ENCODE measurements at places on chromosomes 11 and 22. TPM values are rescaled to one million over a fixed set of nuclear protein-coding genes. Genes with fewer than 3 reads are reported as not detected.

Gene HEPACAM
- total RNA-seq: 2.1 TPM

Gene ATP5MG
- 91.1 TPM for total RNA-seq

Gene OR5B21
- total RNA-seq: not detected

Gene PIM3
- total RNA-seq: 73.2 TPM

Gene PATE4
- total RNA-seq: not detected

Gene OR8G1
- not detected for total RNA-seq

Gene ANGPTL5
- 0.83 TPM for total RNA-seq

Gene MED17
- total RNA-seq: 24.8 TPM

Gene FUT4
- total RNA-seq: 8.8 TPM

Gene TSPAN4
- total RNA-seq: 108 TPM

DNA sequence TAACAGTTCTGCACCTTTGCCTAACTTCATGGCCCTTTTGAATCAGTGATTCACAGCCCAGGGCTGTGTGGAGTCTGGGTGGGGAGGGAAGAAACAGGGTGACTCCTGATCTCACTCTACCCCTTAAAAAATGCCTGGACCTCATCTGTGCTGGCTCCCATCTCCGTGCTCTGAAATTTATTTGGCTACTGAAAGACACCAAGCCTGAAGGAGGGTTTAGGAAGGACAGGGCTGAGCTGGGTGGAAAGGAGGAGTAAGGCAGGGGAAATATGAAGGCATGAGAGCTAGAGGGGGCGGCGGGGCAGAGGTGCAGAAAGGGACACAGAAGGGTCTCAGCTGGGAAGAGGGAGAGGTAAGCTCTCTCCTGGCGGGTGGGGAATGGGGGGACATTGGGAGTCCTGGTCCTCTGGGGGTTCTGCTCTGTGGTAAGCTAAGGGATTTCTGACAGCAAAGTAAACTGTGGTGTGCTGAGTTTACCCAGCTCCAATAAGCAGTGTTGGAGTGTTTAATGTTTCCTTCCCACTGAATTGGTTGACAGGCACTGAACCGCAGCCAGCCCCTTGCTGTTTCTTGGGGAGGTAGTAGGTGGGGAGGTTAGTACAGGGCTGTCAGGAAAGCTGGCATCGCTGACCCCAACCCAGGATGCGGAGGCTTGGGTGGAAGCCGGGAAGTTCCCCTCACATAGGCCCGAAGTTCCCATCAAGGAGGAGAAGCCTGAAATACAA is 71.1 kb downstream of the RPUSD4 start:
- no peaks in the 10 kb centered on the region for H3K27me3 ChIP-seq
- no peak for DNase-seq
- no peaks in the 10 kb centered on the region for H3K36me3 ChIP-seq
- peak overlapping the region; percentile 6 for H3K4me3 ChIP-seq

DNA sequence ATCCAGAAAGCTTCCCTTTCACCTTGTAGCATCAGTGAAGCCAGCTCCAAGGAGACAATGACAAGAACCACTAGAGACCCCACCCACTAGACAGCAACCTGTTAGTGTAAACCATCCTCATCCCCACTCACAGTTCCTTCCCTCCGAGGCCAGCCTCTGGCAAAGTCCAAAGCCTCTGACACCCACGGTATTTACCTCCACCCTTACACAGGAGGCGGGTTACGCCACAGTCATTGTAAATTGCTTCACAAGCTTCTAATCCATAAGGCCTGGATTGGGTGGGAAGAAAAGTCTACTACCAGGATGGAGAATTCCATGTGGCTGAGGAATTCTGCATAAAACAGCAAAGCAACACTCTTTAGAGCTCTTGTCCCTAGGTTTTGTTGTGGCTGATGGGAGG is 287.4 kb downstream of the BUD13 start:
- no peak overlapping the region for H3K4me3 ChIP-seq
- H3K27me3 ChIP-seq: no peaks in the 10 kb centered on the region
- H3K27ac ChIP-seq: no peak overlapping the region
- H3K4me1 ChIP-seq: no peaks in the 10 kb centered on the region
- no peak for DNase-seq

GRCh38 chr22:46240907-46241306 is 9.2 kb downstream of the CDPF1 start:
- no peak overlapping the region for H3K4me3 ChIP-seq
- no peak for DNase-seq
- peaks cover 35% of the 10 kb centered on the region for H3K4me1 ChIP-seq
- H3K27me3 ChIP-seq: no peaks in the 10 kb centered on the region

DNA sequence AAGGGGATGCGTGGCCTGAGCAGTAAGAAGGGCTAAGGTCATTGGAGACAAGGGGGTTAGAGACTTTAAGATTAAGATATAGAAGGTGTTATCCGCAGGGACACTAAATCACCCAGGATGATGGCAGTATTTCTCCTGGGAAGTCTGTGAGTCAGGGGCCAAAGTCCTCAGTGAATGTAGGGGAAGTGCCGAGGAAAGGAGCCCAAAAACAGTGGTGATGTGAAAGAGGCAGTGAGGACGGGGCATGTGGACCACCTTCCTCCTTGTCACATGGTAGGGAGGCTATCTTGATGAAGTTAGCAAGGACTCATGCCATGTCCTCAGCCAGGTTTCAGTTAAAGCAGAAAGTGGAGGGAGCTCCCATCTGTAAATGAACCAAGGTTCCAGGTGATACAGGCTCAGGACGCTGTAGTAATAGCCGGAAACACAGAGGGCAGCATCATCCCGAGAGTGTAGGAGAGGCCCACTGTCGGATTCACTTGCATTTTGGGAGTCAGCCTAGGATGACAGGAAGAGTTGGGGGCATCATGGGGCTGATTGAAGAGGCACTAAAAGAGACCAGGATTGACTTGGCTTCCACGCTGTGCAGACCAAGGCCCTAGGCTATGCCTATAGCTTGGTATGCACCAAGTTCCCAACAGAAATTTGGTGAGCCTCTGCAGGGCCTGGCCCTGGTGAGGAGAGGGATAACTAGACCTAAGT is 33.5 kb downstream of the WEE1 start:
- H3K27me3 ChIP-seq: no peaks in the 10 kb centered on the region
- no peaks in the 10 kb centered on the region for H3K4me1 ChIP-seq
- peak; percentile 57 for DNase-seq

GRCh38 chr11:117219455-117219854 is 12.4 kb downstream of the PCSK7 start:
- H3K4me1 ChIP-seq: peaks cover 89% of the 10 kb centered on the region
- DNase-seq: no peak
- H3K36me3 ChIP-seq: no peaks in the 10 kb centered on the region

DNA sequence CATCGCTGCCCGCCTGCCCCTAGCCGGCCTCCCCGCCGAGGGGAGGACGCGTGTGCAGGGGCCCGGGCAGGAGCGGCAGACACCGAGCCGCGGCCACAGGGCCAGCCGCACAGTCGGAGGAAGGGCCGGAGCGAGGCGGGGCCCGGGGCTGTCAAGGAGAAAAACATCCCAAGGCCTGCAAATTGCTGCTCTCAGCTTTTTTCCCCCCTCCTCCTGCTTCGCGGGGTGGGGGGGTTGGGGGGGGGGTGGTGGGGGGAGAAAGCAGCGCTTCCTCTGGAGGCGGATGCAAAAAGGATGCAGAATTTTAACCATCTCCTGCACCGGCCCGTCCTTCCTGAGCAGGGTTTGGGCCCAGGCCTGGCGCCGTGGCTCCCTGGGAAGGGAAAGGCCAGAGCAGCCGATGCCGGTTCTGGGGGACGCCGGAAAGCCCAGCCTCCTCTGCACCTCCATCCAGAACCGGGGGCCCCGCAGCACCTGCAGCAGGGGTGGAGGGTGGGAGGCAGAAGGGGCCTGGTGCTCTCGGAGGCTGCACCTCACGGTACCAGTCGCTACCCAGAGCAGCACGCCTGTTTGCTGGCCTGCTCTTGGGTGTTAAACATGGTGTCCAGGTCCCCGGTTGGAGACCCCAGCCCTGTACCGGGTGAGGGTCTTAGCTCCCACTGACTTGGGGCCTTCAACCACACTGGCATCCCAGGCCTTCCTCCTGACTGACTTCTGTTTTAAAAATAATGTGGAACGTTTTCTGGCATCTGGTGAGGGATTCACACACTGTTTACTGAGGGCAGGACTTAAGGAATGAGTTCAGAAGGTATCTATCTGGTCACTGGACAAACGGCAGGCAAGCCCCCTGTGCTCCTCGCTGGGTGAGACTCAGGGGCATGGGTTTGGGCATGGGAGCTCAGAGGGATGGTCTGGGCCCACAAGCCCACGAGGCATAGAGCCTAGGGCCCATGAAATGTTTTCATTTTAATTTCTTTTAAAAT is 77.4 kb upstream of the WNT7B start:
- H3K36me3 ChIP-seq: peaks cover 8% of the 10 kb centered on the region
- H3K4me3 ChIP-seq: peak overlapping the region; percentile 87
- peak overlapping the region; percentile 100 for H3K27ac ChIP-seq
- no peaks in the 10 kb centered on the region for H3K27me3 ChIP-seq

GRCh38 chr22:44380756-44381486 is 68.2 kb upstream of the SHISAL1 start:
- no peaks in the 10 kb centered on the region for H3K27me3 ChIP-seq
- no peaks in the 10 kb centered on the region for H3K36me3 ChIP-seq
- H3K4me1 ChIP-seq: peaks cover 18% of the 10 kb centered on the region
- H3K4me3 ChIP-seq: no peak overlapping the region
- no peak for DNase-seq

DNA sequence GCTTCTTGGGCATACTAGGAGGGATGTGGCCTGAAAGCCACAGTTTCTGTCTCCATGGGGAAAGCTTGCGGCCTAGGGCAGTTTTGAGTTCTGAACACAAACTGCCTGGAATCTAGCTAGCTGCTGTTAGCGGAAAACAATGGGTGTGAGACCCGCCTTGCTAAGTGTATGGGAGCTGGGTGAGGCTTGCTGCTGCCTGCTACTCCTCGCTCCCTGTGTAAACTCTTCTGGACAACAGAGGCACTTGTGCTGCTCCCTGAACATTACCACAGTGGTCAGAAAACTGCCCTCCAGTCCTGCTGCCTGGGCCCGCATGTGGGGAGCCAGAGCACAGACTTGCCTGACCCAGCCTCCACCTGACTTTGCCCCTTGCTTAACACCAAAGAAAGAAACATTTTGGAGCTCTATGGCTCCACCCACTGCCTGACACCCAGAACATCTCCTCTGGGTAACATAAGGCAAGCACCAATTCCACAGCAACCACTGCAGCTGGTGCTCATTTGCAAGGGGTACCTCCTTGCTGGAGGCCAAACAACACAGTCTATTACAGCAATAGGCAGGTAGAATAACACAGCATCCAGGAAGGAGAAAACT is 766.3 kb upstream of the RAG2 start:
- no peak overlapping the region for H3K4me3 ChIP-seq
- no peaks in the 10 kb centered on the region for H3K4me1 ChIP-seq
- H3K27me3 ChIP-seq: no peaks in the 10 kb centered on the region
- H3K36me3 ChIP-seq: no peaks in the 10 kb centered on the region

DNA sequence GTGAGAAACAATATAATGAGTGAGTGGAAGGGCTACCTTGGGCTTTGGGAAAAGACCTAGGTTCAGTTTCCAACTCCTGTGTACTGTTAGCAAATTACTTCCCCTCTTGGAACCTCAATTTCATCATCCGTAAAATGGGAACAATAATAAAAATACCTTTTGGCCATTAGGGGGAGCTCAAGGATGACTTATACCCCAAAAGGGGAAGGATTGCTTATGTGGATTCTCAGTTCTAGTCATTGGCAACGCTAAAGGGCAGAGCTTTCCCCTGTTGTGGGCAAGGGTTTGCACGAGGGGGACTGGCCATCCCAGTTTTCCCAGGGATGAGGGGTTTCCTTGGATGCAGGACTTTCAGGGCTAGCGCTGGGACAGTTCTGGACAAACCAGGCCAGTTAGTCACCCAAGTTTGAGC is 3.1 kb upstream of the COMMD9 start:
- no peak for DNase-seq
- no peak overlapping the region for H3K4me3 ChIP-seq
- H3K27ac ChIP-seq: no peak overlapping the region
- H3K27me3 ChIP-seq: no peaks in the 10 kb centered on the region
- peaks cover 18% of the 10 kb centered on the region for H3K4me1 ChIP-seq

DNA sequence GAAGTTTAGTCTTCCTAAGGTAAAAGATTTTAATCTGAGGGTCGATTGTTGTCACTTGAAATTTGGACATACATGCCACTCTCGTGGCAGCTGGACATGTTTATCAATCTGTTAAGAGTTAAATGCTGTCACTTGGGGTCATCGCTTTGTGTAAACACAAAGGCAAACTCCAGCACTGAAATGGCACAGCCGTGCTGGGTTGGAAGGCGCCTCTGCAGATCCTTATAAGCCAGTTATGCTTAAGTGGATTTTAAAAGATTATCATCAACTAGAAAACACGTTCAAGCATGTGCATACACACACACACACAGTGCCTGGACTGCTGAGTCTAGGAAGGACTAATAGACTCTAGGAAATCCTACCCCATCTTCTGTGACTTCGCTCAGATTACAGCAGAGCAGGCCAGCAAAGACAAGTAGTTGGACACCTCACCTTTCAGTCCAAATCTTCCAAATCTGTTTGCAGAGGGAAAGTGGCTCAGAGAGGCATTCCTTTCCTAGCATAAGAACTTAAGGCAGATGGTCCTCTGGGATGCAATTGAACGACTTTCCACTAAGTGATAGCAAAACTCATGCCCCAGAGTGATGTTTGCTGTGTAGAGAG is 83.7 kb downstream of the CACNG2 start:
- DNase-seq: no peak
- H3K4me1 ChIP-seq: no peaks in the 10 kb centered on the region
- no peak overlapping the region for H3K4me3 ChIP-seq
- no peaks in the 10 kb centered on the region for H3K36me3 ChIP-seq
- H3K27ac ChIP-seq: no peak overlapping the region

DNA sequence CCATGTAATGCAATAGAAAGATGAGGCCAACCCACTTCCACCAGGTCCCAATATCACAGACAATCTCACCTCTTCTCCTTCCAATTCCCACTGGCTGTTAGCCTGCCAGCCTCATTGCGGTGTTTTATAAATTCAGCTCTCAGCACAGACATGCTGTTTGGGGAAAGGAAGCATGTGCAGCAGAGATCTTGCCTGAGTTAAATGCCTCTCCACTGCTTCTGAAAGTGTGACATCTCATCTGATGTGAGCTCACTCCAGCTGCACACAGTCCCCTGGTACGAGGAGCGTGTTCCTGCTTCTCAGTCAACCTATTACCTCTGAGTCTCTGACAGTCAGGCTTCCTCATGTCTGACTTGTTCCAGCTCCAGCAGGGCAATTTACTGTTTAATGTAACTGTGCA is 122.7 kb upstream of the GUCY1A2 start:
- no peak overlapping the region for H3K27ac ChIP-seq
- H3K4me3 ChIP-seq: no peak overlapping the region
- DNase-seq: no peak
- no peaks in the 10 kb centered on the region for H3K36me3 ChIP-seq
- H3K4me1 ChIP-seq: no peaks in the 10 kb centered on the region

GRCh38 chr22:22618448-22618847 is 26.0 kb upstream of the GGTLC2 start:
- DNase-seq: peak; percentile 64
- no peaks in the 10 kb centered on the region for H3K27me3 ChIP-seq
- H3K27ac ChIP-seq: no peak overlapping the region
- no peak overlapping the region for H3K4me3 ChIP-seq
- no peaks in the 10 kb centered on the region for H3K4me1 ChIP-seq

- H3K27ac ChIP-seq: no peak overlapping the region
- peaks cover 16% of the 10 kb centered on the region for H3K4me1 ChIP-seq
- no peak overlapping the region for H3K4me3 ChIP-seq
- no peaks in the 10 kb centered on the region for H3K36me3 ChIP-seq
Observed at GRCh38 chr11:76250520-76251225, 44.4 kb upstream of the WNT11 start.

- H3K27ac ChIP-seq: no peak overlapping the region
- H3K27me3 ChIP-seq: no peaks in the 10 kb centered on the region
- peak; percentile 93 for DNase-seq
Observed at GRCh38 chr11:112655371-112655770, 305.8 kb upstream of the NCAM1 start.

- no peak overlapping the region for H3K27ac ChIP-seq
- no peak for DNase-seq
- no peaks in the 10 kb centered on the region for H3K36me3 ChIP-seq
- H3K27me3 ChIP-seq: peaks cover 2% of the 10 kb centered on the region
Observed at GRCh38 chr11:126474220-126474619, 118.7 kb downstream of the ST3GAL4 start.
